ENCODE measurements at places on chromosomes 5 and 9.
A peak's percentile ranks its signal among the peaks of the same experiment; 100 is the strongest.

DNA sequence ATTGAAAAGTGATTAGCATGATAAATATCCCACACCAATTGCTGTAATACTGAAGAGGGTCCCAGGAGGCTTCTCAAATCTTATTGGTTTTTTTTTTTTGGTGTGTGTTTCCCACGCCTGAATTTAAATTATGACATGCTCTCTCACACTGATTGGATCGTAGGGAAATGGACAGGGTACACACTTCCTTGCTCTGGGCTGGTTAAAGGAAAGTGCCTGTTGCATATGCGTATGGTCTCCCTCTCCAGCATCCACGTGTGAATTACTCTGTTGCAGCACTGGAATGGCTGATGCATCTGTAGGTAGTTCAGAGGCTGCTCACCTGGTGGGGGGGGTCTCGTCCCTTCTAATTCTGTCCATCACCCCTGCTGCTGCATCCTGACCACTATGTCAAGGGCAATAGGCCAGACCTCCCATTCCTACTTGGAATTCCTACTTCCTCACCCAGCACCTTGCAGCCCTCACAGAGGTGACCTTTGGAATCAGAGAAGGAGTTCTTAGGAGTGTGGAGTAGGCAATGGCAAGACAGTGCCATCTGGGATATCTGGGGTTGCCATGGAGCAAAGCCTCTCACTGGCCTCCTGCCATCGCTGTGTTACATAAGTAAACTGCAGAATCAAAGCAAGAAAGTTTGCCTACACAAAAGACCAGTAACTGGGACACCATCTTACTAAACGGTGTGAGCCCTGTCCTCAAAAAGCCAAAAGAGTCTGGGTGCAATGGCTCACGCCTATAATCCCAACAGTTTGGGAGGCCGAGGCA lies 71.4 kb upstream of the FBXW11 start:
- DNase-seq, result peak; percentile 46

- no peak for DNase-seq
Measured at GRCh38 chr9:102867488-102867887, 127.6 kb upstream of the CYLC2 start.

- DNase-seq, result no peak
Measured at GRCh38 chr9:106745876-106746275, 117.1 kb upstream of the ZNF462 start.

DNA sequence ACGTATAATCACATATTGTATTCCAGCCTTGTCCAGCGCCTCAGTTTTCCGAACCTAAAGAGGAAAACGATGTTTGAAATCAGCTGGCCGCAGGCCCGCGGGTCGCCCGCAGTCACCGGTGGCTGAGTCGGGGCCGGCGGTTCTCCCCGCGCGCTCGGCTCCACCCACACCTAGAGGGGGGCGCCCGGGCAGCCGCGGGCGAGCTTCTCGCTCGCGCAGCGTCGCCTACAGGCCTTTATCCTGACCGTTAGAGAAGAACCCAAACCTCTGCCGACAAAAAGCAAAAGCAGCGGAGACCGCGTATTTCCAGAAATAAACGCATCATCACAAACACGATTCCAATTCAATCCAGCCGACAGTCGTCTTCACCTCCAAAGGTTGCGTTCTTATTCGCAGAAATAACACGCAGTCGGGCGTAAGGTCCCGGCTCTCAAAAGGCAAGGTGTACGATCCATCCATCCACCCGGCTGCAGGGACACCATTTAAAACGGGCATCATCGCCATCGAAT lies 725 bp upstream of the NIPBL start:
- DNase-seq, result no peak

DNA sequence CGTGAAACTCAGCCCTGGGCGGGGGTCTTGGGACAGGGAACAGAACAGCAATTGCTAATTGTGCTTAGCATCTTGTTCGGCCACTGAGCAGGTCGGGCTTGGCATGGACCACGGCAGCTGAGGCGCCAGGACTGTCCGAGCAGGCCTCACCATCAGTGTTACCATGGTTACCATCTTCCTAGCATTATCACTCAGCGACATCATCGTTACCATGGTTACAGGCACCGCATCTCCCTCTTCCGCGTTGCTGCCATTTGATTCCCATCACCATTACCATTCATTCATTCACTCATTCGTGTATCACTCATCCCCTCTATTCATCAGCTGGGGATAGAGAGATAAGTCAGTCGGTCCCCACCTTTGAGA lies 81.0 kb upstream of the ZBTB43 start:
- DNase-seq, result no peak

- no peak for DNase-seq
Measured at GRCh38 chr9:122113574-122113973, 20.5 kb upstream of the TTLL11 start.

Data from retinal pigment epithelial cell (primary cell).